ENCODE measurements at places on chromosomes 6 and 20.

- no peak for DNase-seq
These were observed 2.0 kb downstream of the FYN start for GRCh38 chr6:111871207-111871606.

- peak; percentile 47 for DNase-seq
These were observed 2.3 kb downstream of the E2F3 start for GRCh38 chr6:20403766-20404640.

DNA sequence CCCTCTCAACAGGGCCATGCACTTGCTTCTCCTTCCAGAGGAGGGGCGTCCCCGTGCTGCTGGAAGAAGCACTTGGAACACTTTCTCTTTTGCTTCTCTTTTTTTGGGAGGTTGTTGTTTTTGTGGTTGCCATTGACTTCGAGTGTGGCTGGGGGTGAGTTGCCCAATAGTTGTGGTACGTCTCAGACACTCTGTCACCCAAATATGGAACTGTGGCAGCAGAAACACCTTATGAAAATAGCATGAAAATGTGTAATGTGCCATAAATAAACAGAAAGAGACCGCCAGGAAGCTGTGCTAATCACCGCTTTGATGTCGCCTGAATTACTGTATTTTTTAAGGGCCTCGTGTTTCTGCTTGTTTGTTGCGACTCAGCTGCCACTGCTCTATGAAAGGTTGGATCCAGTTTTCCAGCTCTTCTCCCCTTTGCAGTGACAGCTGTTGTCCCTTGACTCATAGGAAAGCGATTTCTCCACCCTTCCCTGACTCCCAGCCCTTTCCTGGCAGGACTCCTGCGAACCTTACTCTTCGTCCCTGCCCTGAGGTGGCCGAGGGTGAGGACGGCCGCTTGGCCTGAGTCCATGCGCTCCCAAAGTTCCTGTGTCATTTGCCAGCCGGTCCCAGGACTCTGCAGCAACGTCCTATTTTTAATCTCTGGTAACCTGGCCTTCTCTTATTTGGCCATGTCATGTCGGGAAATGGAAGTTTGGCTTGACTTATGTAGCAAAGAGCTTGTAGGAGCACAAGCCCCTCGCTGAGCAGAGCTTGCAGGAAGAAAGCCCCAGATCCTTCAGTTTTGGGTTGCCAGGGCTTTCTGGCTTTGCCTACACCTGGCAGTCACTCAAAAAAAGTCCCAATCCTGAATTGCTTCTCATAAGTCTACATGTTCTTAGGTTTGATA lies 694.6 kb downstream of the QKI start:
- no peak for DNase-seq

- no peak for DNase-seq
These were observed 37.2 kb downstream of the HM13 start for GRCh38 chr20:31551163-31552081.

- peak; percentile 62 for DNase-seq
These were observed 66.6 kb downstream of the PREX1 start for GRCh38 chr20:48761023-48761785.

- DNase-seq = no peak
These were observed 72.5 kb downstream of the NDUFAF5 start for GRCh38 chr20:13857304-13857703.

GRCh38 chr6:128208851-128209580 lies 308.2 kb upstream of the THEMIS start:
- no peak for DNase-seq

DNA sequence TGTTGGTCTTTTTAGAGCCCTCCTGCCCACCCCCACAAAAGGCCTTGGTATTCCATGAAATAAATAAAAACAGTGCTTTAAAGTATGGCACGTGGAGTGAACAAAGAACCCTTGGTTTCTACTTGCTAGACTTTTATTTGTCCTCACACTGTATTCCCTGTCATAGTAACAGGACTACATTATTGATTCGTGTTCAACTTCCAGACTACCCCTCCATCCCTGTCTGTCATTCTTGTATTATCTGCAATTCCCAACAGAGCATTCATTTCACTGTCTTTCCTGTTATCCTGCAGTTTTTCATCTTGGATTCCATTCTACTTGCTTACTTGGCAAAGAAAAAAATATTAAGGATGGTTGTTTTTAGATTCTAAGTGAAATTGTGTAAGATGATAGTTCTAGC lies 307.4 kb upstream of the CNR1 start:
- DNase-seq = no peak
